Adrenal gland (tissue), 19 donors: ENCODE measurements at places on chromosomes 2 and 18. TPM values are rescaled to one million over a fixed set of nuclear protein-coding genes. Genes with fewer than 3 reads are reported as not detected.

The DPYSL5 gene
- polyA plus RNA-seq = 0.37 TPM

The KLF7 gene
- 6.8 TPM for polyA plus RNA-seq

The CREG2 gene
- not detected for polyA plus RNA-seq

The CSRNP3 gene
- 1.7 TPM for polyA plus RNA-seq

The SPATA3 gene
- not detected for polyA plus RNA-seq

The CIB4 gene
- polyA plus RNA-seq = 3.3 TPM

The TUBB8B gene
- polyA plus RNA-seq = 0.88 TPM

The LHCGR gene
- polyA plus RNA-seq = 0.74 TPM

The NAGK gene
- polyA plus RNA-seq = 71.7 TPM

The CHST10 gene
- 8.9 TPM for polyA plus RNA-seq

The CFAP65 gene
- 0.16 TPM for polyA plus RNA-seq

The C2orf15 gene
- polyA plus RNA-seq = 1.3 TPM

The SCN3A gene
- 2.5 TPM for polyA plus RNA-seq

The SLC14A1 gene
- polyA plus RNA-seq = 3.6 TPM

The HOXD8 gene
- polyA plus RNA-seq = 19.8 TPM

The SKOR2 gene
- not detected for polyA plus RNA-seq

The CPO gene
- polyA plus RNA-seq = 5.7 TPM

The GALNT14 gene
- 2.6 TPM for polyA plus RNA-seq

The CRYGC gene
- polyA plus RNA-seq = not detected

The ANKRD36C gene
- polyA plus RNA-seq = 1.2 TPM

The HTR2B gene
- 3.1 TPM for polyA plus RNA-seq

The SLC4A5 gene
- polyA plus RNA-seq = 2.7 TPM
